ENCODE measurements at places on chromosomes 3 and 15. TPM values are rescaled to one million over a fixed set of nuclear protein-coding genes. Genes with fewer than 3 reads are reported as not detected.

C3orf85 gene
- total RNA-seq: not detected

HDGFL3 gene
- total RNA-seq: 77.3 TPM

TNNC1 gene
- total RNA-seq: 1.4 TPM

MCTP2 gene
- total RNA-seq: 6.3 TPM

MOBP gene
- total RNA-seq: 0.08 TPM

ITPKA gene
- 115 TPM for total RNA-seq
